CD4-positive, alpha-beta T cell treated with Interleukin-10 for 1 hour (primary cell): ENCODE measurements at places on chromosomes 6 and 20.

- DNase-seq: no peak
Measured at GRCh38 chr20:37945091-37945547, 42.2 kb downstream of the VSTM2L start.

- no peak for DNase-seq
Measured at GRCh38 chr6:156978948-156979347, 201.8 kb downstream of the ARID1B start.

DNA sequence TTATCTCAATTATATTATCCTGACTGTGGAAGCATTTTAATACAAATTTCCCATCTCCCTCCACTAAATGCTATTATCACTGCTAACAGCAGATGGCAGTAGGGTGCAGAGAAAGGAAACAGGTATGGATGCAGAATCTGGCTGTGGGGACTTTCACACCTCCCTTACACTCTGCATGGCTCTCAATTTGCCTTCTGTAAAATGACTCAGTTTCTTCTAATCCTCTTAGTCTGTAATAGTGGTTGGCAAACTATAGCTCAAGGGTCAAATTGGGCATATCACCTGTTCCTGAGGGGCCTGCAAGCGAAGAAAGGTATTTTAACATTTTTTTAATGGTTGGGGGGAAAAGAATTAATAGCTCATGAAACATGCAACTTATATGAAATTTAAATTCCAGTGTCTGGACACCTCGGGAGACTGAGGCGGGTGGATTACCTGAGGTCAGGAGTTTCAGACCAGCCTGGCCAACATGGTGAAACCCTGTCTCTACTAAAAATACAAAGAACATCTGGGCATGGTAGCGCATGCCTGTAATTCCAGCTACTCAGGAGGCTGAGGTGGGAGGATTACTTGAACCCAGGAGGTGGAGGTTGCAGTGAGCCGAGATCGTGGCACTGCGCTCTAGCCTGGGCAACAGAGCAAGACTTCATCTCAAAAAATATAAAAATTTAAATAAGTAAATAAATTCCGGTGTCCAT is 83.5 kb downstream of the ZMYND8 start:
- peak; percentile 73 for DNase-seq

GRCh38 chr20:36989797-36990196 is 38.3 kb upstream of the SAMHD1 start:
- no peak for DNase-seq

DNA sequence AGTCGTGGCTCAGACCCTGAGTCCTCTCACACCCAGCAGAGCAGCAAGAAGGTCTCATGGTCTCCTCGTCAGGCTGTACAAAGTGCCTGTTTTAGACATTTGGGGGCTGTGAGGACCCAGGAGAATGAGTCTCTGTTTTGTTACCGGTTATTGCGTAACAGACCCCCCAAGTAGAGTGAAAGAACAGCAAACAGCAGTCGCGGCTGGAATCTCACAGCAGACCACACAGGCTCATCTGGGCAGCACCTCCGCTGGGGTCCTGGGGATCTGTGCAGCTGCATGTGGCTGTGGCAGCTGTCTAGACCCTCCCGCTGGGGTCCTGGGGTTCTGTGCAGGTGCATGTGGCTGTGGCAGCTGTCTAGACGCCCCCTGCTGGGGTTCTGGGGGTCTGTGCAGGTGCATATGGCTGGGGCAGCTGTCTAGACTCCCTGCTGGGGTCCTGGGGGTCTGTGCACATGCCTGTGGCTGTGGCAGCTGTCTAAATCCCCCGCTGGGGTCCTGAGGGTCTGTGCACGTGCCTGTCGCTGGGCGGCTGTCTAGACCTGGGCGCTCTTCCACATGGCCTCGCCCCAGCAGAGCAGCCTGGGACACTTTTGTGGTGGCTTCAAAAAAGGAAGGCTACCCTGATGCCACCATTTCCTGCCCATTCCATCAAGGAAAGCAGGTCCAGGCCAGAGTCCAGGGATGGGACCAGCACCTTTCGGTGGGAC is 24.7 kb downstream of the ENTPD6 start:
- peak; percentile 12 for DNase-seq

DNA sequence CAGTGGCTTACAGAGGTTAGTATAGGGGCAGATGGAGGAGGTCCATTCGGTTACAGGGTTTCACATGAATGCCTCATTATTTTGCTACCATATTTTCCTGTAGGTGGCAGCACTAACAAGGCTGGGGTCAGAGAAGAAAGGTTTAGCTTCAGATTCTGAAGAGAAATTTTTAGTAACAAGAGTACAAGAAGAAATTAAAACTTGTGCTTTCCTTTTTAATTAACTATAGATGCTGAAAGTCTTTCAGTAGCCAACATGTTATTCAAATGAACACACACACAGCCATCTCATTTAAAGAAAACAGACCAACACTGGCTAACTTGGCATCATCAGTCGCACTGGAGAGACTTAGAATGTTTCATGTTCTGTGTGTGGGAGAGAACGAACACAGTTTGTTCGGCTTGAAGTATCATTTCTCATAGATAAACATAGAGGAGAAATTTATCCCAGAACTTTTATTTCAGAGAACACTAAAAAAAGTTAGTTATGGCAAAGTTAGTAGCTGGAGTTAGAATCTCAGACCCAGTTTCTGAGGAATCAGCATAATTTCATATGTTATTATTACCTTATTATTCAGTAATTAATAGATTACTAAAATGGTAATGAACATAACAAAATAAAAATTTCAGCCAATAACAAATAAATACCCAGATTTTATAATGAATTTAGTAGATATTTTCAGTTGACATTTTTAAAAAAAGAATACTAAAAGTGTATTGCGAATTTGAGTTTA is 314.0 kb upstream of the RSPO3 start:
- peak; percentile 4 for DNase-seq

- peak; percentile 38 for DNase-seq
Measured at GRCh38 chr6:26087284-26088115, at the start of gene HFE. Gene HFE, plus strand, starts transcription at chr6:26087429. Its CDS starts 12 bp downstream, at chr6:26087441.
